ENCODE measurements at places on chromosomes 16 and 17. TPM values are rescaled to one million over a fixed set of nuclear protein-coding genes. Genes with fewer than 3 reads are reported as not detected.

ALDOA gene
- polyA plus RNA-seq: 1,157 TPM

GRCh38 chr17:32792207-32792606 is 84.7 kb downstream of the MYO1D start:
- H3K4me3 ChIP-seq: no peak overlapping the region
- no peaks in the 10 kb centered on the region for H3K36me3 ChIP-seq
- no peak for DNase-seq
- no peak overlapping the region for H3K27ac ChIP-seq
- no peaks in the 10 kb centered on the region for H3K27me3 ChIP-seq

GRCh38 chr17:42561897-42562387 is at the start of gene COASY:
COASY (plus strand) TSS chr17:42562148; CDS start chr17:42562623, 475 bp downstream.
- H3K27me3 ChIP-seq: no peaks in the 10 kb centered on the region
- peak within 1 kb of the TSS; percentile 93 for H3K4me3 ChIP-seq
- peak within 1 kb of the TSS; percentile 73 for H3K27ac ChIP-seq
- H3K36me3 ChIP-seq: peaks cover 8% of the 10 kb centered on the region
- DNase-seq: peak; percentile 88

DNA sequence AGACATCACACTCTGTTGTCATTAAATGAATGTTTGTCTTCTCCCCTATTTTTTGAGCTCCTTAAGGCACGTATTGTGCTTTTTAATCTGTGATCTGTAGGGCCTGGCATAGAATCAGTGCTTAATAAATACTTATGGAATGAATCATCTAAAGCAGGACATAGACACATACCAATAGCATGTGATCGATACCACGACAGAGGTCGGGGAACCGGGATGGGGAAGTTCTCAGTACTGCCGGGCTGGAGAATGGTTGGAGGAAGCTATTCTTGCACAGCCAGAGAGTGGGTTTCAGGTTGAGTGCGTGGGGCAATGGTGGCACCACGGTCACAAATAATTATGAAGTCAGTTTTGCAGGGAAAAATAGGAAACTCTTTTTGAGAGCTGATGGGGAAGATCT is 26.8 kb downstream of the NLRP1 start:
- H3K27ac ChIP-seq: no peak overlapping the region
- H3K4me1 ChIP-seq: no peaks in the 10 kb centered on the region
- peaks cover 34% of the 10 kb centered on the region for H3K36me3 ChIP-seq
- no peaks in the 10 kb centered on the region for H3K27me3 ChIP-seq

DNA sequence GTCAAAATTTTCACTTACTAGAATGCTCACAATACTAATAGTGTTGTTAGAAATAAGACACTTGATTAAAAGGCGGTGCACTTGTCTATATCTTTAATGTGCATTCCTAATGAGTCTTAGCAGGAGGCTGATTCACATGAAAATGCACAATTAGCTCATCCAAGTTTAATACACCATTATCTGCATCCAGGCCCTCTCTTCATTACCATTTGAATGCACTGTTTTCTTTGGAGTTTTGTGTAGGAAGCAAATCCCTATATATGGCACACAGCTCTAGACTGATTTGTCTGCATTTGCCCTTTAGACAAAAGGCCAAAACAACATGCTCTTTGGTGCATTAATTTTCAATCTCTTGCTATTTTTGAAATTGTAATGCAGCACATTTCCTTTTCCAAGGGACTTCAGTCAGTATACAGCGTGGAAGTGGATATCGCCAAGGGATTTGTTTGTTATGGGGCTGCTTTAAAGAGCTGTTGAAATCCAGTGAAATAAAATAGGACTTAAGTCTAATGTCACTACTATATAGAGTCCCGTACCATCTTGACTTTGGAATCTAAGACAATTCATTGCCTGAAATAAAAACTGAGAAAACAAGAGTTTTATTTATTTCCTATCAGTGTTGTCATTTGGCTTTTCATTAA is 257.6 kb upstream of the CPHXL start:
- no peaks in the 10 kb centered on the region for H3K4me1 ChIP-seq
- no peak overlapping the region for H3K27ac ChIP-seq
- no peak for DNase-seq
- no peaks in the 10 kb centered on the region for H3K36me3 ChIP-seq

DNA sequence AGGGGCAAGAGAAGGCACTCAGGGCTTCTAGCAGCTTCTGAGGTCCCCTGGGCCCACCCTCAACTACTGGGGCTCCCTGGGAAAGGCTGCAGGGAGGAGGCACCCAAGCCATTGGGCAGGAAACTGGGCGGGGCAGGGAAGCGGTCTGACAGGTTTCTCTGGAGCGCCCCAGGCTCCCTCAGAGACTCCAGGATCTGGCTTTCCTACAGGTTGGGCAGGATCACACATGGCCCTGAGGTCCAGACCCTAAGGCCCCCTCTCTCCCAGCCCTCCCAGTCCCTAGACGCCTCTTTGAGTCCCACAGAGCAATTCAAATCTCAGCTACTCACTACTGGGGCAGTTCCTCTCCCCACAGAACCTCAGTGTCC is 14.3 kb downstream of the JUP start:
- no peak overlapping the region for H3K27ac ChIP-seq
- H3K4me3 ChIP-seq: no peak overlapping the region
- H3K36me3 ChIP-seq: no peaks in the 10 kb centered on the region
- H3K27me3 ChIP-seq: no peaks in the 10 kb centered on the region

- no peak overlapping the region for H3K4me3 ChIP-seq
- peaks cover 2% of the 10 kb centered on the region for H3K27me3 ChIP-seq
- H3K4me1 ChIP-seq: no peaks in the 10 kb centered on the region
Observed at GRCh38 chr16:87581857-87582215, 20.5 kb upstream of the JPH3 start.

- no peaks in the 10 kb centered on the region for H3K27me3 ChIP-seq
- H3K4me3 ChIP-seq: no peak overlapping the region
- H3K4me1 ChIP-seq: no peaks in the 10 kb centered on the region
- H3K36me3 ChIP-seq: no peaks in the 10 kb centered on the region
- H3K27ac ChIP-seq: no peak overlapping the region
- no peak for DNase-seq
Observed at GRCh38 chr16:7423434-7424044, 90.9 kb downstream of the RBFOX1 start.

DNA sequence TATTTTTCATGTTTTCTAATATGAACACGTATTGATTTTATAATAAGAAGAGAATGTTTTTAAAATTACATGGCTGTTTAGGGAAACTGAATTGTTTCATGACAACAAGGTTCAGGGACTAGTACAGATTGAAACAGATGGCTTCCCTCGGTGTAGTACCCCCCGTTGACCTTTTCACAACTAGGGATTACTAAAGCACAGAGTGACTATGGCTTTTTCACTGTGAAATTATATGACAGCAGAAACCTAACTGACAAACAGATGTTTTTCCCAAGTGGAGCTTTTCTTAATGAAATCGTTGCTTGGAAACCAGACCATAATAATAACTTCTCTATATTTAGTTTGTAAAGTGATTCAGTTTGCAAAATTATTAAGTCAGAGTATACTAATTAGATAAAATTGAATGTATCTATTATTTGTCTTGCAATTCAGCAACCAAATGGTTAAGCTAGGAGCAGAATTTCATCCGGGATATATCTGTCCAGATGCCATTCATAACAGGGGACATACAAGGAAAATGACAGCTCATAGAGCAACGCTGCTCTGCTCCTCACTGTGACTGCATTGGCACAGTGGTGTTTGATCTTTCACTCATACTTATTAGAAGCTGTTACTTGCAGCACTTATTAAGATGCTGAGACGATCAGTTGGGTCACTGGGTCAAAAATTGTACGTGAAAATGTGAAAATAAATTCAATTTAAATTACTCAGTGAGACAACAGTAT is 111.7 kb downstream of the TANGO6 start:
- H3K4me3 ChIP-seq: no peak overlapping the region
- H3K36me3 ChIP-seq: no peaks in the 10 kb centered on the region
- H3K27me3 ChIP-seq: no peaks in the 10 kb centered on the region
- no peak for DNase-seq

SLC9A5 gene
- not detected for polyA plus RNA-seq

- no peak overlapping the region for H3K27ac ChIP-seq
- H3K27me3 ChIP-seq: no peaks in the 10 kb centered on the region
- no peak for DNase-seq
- H3K4me1 ChIP-seq: peaks cover 14% of the 10 kb centered on the region
- no peaks in the 10 kb centered on the region for H3K36me3 ChIP-seq
Observed at GRCh38 chr17:82055965-82056728, 4.4 kb downstream of the GPS1 start.

CDH5 gene
- polyA plus RNA-seq: not detected

- no peak overlapping the region for H3K27ac ChIP-seq
- H3K27me3 ChIP-seq: peaks cover 4% of the 10 kb centered on the region
- no peak for DNase-seq
- no peaks in the 10 kb centered on the region for H3K4me1 ChIP-seq
Observed at GRCh38 chr17:73785958-73786743, 141.9 kb upstream of the SDK2 start.

CDRT15 gene
- polyA plus RNA-seq: not detected

OR1D5 gene
- polyA plus RNA-seq: 0.32 TPM

TXNDC11 gene
- 57.8 TPM for polyA plus RNA-seq

CHAD gene
- not detected for polyA plus RNA-seq

ARL17B gene
- 25.8 TPM for polyA plus RNA-seq

PIMREG gene
- polyA plus RNA-seq: not detected

DNA sequence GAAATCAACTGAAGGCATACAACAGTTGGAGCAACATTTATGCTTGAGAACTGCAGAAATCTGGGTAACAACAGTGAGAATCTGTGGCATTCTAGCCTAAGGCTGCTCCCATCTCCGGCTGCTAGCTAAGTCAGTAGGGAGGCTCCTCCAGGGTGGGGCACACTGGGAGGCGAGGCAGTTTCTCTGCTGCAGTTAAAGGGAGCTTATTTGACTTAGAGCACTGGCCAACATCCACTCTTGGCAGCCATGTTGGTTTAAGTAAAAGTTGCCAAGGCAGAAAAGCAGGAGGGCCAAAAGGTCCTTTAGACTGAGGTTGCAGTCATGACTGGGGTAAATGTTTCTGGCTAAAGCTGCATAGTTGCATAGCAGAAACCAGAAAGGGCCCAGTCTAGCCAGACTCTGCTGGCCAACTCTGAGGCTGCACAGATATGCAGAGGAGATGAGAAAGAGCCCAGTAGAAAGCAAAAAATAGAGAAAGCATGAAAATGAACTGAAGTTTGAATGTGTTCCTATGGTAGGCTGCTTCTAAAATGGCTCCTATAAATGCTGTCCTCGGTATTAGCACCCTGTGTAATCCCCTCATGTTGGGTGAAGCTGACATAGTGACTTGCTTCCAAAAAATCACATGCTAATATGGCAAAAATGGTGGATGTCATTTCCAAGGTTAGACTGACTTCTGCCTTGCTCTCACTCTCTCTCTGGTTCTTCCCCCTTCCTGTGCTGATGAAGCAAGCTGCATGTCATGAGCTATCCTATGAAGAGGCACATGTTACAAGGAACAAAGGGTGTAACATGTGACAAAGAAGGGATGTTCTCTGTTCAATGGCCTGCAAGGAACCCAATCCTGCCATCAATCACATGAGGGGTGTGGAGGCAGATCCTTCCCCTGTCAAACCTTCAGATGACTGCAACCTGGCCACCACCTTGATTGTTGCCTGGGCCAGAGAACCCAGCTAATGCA is 3.7 kb upstream of the C16orf78 start:
- H3K27me3 ChIP-seq: no peaks in the 10 kb centered on the region
- no peak overlapping the region for H3K4me3 ChIP-seq
- H3K27ac ChIP-seq: no peak overlapping the region
- no peaks in the 10 kb centered on the region for H3K36me3 ChIP-seq
- DNase-seq: no peak

- no peak for DNase-seq
- peaks cover 13% of the 10 kb centered on the region for H3K4me1 ChIP-seq
- no peaks in the 10 kb centered on the region for H3K27me3 ChIP-seq
- peaks cover 38% of the 10 kb centered on the region for H3K36me3 ChIP-seq
- no peak overlapping the region for H3K4me3 ChIP-seq
Observed at GRCh38 chr16:31707743-31708335, 165.8 kb upstream of the ZNF267 start.

GRCh38 chr17:57899391-57899790 is 49.5 kb upstream of the MRPS23 start:
- peaks cover 8% of the 10 kb centered on the region for H3K4me1 ChIP-seq
- H3K4me3 ChIP-seq: no peak overlapping the region
- no peak overlapping the region for H3K27ac ChIP-seq
- DNase-seq: no peak
- H3K27me3 ChIP-seq: no peaks in the 10 kb centered on the region
- no peaks in the 10 kb centered on the region for H3K36me3 ChIP-seq

DNA sequence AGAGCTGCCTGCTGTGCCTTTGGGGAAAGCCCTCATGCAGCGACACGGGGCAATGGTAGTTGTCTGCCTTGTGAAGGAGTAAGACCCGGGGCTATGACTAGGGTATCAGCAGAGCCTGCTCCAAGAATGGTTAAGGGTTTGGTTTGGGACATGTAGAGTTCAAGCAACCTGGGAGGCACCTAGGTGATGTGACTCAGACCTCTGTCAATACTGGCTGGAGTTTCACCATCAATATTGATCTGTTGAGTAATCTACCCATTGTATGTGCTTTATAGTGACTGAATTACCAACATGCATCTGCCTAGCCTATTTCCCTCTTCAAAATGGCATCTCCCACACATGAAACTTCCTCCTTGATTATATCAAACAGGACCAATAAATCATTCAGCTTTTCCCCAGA is 398.4 kb upstream of the HSBP1 start:
- H3K27me3 ChIP-seq: no peaks in the 10 kb centered on the region
- no peak overlapping the region for H3K4me3 ChIP-seq
- no peaks in the 10 kb centered on the region for H3K36me3 ChIP-seq
- no peaks in the 10 kb centered on the region for H3K4me1 ChIP-seq
- DNase-seq: no peak

CSH1 gene
- not detected for polyA plus RNA-seq

DNA sequence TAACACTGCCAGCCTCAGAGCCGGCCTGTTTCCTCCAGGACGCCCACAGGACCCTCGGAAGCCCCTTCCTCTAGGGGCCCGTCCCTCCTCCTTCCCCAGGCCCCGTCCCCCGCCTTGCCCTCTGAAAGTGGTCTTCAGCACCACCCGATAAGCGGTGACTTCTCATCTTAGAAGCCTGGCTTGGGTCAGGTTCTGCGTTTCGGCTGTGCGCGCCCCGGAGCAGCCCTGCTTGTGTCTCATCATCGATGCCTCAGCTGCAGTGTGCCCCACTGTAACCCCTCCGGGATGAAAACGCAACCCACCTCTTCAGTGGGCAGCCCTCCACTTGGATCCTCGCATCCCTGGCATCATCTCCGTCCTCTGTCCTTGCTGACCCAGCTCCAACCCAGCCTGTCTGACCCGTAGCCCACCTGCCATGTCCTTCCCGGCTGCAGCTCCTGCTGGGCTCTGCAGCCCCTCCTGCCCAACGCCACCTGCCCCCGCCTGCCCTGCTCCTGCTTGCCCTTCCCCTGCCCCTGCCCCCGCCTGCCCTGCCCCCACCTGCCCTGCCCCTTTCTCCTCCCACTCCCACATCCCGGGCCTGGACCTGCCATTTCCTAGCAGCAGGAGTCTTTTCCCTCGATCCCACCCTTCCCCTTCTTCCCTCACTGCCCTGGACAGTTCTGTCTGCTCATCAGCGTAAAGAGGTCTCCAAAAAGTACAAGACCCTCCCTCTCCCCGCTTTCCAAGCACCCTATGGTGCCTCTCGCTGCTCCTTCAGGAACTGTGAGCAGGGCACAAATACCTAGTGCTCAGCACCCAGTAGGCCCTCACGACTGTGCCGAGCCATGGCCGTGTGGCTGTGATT is 112.5 kb upstream of the CHMP6 start:
- H3K36me3 ChIP-seq: peaks cover 23% of the 10 kb centered on the region
- no peak overlapping the region for H3K27ac ChIP-seq
- DNase-seq: no peak
- H3K27me3 ChIP-seq: no peaks in the 10 kb centered on the region

DOK4 gene
- 3.3 TPM for polyA plus RNA-seq

Data from CD8-positive, alpha-beta memory T cell (primary cell).